ENCODE measurements at places on chromosomes 6 and 20.

- DNase-seq = no peak
Observed at GRCh38 chr20:52082612-52083011, 109.0 kb downstream of the ZFP64 start.

DNA sequence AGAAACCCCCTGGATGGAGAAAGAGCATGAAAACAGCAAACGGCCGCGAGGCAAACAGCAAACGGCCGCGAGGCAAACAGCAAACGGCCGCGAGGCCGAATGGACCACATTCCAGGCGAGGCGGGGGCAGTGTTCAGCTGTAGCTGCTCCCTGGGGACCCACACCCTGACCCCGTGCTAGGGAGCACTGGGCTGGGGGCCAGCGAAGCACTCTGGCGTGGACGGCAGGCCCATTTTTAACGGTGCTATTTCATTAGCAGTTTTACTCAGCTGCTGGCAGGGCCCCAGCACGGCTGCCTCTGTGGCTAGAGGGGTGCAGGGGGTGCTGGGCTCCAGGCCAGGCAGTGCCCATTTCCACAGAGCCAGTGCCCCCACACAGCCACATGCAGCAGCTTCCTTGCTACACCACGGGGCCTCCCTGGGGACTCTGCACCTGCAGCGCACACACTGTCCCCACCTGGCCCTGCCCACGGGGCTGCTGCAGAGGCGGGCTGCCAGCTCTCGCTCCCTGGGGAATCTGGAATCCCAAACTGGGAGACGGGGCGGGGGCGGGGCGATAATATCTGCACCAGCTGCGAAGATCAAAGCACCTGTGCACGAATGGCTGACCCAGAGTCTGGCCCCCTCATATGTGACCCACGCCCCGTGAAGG is 35.6 kb upstream of the SLCO4A1 start:
- DNase-seq = no peak

- DNase-seq = no peak
Observed at GRCh38 chr6:145045582-145045981, 689.7 kb downstream of the EPM2A start.

- DNase-seq = no peak
Observed at GRCh38 chr6:16993396-16993795, 108.5 kb upstream of the STMND1 start.

DNA sequence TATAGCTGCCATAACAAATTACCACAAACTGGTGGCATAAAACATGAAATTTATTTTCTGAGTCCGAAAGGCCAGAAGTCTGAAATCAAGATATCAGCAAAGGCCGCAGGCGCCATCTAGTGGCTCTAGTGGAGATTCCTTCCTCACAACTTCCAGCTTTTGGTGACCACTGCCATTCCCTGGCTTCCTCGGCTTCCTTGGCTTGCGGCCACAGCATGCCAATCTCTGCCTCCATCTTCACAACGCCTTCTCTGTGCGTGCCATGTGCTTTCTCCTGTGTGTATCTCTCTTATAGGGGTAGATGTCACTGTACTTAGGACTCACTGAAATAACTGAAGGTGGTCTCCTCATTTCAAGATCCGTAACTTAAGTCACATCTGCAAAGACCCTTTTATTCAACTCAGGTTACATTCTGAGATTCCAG is 5.4 kb upstream of the PLAGL1 start:
- no peak for DNase-seq

- no peak for DNase-seq
Observed at GRCh38 chr6:81049425-81050042, 702.9 kb downstream of the TENT5A start.

GRCh38 chr20:53221731-53222130 is 249.6 kb downstream of the TSHZ2 start:
- no peak for DNase-seq

- DNase-seq = no peak
Observed at GRCh38 chr20:50992733-50993457, 30.0 kb downstream of the KCNG1 start.

GRCh38 chr6:21159465-21159864 is 434.1 kb upstream of the SOX4 start:
- no peak for DNase-seq

- no peak for DNase-seq
Observed at GRCh38 chr20:46915575-46916257, 21.1 kb downstream of the EYA2 start.

DNA sequence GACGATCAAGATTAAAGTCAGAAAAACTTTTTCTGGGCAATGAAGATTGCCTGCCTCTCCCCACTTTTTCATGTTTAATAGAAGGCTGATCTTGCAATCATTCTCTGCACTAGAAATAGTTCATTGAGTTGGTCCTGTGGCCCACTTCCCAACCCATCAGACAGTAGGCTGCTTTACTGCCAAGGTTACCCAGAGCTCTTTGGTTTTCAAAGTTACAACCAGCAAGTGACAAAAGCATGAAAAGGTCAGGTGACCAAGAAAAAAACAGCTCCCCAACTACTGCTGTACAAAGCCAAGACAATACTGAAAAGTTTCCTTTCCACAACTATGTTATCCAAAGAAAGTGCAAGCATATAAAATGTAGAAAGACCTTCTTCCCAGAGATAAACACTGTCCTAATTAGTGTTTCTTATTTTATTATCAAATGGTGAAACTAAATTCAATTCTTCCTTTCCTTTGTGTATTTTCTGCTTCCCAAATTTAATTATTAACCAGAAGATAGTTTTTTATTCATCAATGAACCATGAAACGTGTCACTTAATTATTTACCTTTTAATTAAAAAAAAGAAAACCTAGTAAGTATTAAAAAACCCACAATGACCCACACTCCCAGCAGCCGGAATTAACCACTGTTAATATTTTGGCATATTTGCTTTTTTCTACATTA is 16.6 kb downstream of the DNAAF9 start:
- no peak for DNase-seq

GRCh38 chr6:168939796-168940195 is 313.9 kb downstream of the THBS2 start:
- no peak for DNase-seq

DNA sequence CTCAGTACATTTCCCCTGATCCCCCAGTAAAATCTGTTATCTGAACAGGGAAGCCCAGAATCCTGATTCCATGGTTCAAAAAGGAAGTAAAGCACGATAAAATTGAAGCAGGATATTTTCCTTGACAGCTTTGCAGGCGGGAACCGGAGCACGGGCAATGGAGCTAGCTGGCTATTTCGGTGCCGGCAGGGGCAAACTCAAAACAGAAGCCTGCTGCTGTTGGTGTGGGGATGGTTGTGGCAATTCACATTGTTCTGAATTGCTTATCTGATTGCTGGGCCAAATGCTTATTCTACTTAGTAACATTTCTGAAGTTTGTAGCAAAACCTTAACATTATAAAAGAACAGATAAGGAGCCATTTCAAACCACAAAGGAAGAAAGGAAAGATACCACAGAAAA is 172.4 kb downstream of the MMS22L start:
- DNase-seq = no peak

- DNase-seq = no peak
Observed at GRCh38 chr20:47418069-47418757, 61.7 kb upstream of the ZMYND8 start.

GRCh38 chr20:58982406-58983114 is 1.5 kb downstream of the NELFCD start:
- DNase-seq = peak; percentile 35
